ENCODE measurements at places on chromosomes 16 and 17.
A peak's percentile ranks its signal among the peaks of the same experiment; 100 is the strongest.

DNA sequence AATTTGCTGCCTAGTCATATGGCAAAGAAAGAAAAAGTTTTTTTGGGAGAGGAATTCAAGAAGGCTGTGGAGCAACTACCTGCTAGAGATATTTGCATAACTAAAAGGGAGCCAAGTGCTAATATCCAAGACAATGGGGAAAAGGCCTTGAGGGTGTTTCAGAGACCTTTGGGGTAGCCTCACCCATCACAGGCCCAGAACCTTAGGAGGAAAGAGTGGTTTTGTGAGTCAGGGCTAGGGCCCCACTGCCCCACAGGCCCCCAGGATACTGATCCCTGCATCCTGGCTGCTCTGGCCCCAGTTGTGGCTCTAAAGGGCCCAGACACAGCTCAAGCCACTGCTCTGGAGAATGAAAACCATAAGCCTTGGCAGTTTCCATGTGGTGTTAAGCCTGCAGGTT, 41.9 kb upstream of the SDK2 start:
- DNase-seq: no peak

DNA sequence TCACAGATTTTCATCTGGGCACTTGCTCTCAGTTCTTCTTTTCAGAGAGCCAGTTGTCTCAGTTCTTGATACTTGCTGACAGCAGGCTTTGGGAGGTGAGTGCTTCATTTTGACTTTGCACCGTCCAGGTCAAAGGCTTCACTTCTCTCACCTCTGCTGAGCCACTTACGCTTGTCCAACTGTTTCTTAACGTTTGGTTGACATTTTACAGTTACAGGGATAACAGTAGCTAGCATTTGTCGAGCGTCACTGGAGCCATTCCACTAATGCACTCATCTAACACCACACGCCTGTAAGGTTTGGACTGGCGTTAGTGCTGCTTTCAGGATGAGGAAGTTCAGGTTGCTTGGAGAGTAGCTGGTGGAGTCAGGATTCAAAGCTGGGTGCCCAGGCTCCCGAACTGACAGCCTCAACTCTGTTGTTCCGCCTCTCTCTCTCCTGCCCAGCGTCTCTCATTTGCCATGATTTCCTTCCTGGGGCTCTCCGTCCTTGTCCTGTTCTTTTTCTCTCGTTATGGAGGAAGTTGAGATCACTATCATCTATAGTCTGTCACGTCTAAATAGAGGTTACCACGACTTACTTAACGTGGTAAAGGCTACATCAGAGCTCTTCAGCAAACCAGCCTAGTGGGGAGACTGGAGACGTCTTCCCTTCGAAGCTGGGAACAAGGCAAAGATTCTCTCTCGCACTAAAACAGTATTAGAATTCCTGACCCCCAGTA, 220.8 kb downstream of the RPTOR start:
- no peak for DNase-seq

GRCh38 chr16:81818568-81818896, 39.4 kb downstream of the PLCG2 start:
- no peak for DNase-seq

DNA sequence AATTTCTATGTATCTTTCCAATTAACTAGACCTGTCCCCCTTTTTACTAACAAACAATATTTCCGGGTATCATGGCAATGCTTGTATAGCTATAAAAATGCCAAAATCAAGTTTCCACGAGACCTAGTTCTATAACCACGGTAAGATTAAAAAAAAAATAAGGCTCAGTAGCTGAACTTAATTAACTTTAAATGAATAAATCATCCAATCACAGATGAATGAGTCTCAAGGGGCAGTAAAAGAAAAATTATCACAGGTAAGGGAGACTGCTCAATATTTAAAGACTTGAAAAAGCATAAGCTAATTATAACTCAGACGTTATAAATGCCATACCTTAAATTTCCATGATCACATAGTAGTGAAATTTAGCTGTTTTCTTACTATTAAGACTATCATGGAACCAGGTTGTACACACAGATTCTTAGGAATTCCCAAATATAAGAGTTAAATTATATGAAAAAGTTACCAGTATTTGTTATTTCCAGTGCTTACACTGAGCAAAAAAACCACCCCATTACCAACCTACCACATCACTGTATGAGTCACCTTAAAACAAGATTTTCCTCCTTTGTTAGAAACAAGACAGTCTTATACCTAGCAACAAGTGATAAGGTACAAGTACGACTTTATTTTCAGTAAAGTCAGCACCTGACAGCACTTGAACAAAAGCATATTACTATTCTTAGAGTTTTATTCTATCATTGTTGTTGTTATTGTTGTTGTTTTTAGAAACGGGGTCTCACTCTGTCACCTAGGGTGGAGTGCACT, 20.6 kb downstream of the SSH2 start:
- DNase-seq: no peak

GRCh38 chr16:79865918-79866317, 265.4 kb upstream of the MAF start:
- DNase-seq: no peak

DNA sequence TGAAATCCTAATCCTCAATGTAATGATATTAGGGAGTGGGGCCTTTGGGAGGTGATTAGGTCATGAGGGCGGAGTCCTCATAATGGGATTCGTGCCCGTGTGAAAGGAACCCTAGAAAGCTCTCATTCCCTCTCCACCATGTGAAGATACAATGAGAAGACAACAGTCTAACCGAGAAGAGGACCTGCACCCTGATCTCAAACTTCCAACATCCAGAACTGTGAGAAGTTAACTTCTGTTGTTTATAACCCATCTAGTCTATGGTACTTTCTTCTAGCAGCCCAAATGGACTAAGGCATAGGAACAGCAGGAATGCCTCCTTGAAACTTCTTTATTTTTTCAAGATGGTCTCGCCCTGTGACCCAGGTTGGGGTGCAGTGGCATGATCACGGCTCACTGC, 24.7 kb downstream of the WSB1 start:
- no peak for DNase-seq

DNA sequence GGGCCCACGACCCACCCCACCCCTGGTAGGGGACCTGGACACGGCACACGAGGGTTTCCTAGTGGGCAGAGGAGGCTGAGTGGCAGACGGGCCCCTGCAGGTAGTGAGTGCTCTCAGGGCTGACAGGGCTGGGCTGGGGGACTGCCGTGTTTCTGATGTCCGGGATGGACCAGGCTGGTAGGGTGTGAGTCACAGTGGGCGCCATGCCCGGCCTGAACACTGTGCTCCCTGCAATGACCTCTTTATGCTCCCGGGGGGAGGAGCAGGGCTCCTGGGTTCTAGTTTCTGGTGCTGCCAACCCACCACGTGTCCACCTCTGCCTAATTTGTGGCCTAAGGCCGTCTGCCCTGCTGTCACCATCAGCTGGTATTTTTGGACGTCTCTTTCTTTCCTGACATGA, 26.3 kb downstream of the ARHGAP23 start:
- DNase-seq: no peak

GRCh38 chr17:29140631-29141513, 39.3 kb downstream of the MYO18A start:
- DNase-seq: no peak

- no peak for DNase-seq
Measured at GRCh38 chr17:74840989-74841666, 18.6 kb downstream of the GRIN2C start.

- DNase-seq: no peak
Measured at GRCh38 chr17:52470553-52470952, 312.0 kb upstream of the CA10 start.

- no peak for DNase-seq
Measured at GRCh38 chr16:57585051-57585687, 42.7 kb downstream of the ADGRG5 start.

DNA sequence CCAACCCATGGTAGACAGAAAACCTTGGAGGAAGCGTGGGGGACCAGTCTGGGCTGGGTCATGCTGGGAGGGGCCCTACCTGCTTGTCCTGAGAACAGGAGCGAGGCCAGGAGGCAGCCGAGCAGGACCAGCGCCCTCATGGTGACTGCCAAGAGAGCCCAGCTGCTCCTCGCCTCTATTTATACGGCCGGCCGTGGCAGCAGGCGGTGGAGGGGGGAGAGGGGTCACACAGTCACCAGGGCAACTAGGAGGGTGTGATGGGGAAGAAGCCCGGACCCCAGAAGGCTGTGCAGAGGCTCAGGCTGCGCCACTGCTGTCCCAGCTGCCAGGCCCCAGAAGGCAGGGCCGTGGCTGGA, at the start of gene SRL:
TSS of gene SRL (minus strand) at position 153 of the 356 bp plus-strand sequence. CDS start at position 140, 13 bp downstream.
- DNase-seq: no peak

DNA sequence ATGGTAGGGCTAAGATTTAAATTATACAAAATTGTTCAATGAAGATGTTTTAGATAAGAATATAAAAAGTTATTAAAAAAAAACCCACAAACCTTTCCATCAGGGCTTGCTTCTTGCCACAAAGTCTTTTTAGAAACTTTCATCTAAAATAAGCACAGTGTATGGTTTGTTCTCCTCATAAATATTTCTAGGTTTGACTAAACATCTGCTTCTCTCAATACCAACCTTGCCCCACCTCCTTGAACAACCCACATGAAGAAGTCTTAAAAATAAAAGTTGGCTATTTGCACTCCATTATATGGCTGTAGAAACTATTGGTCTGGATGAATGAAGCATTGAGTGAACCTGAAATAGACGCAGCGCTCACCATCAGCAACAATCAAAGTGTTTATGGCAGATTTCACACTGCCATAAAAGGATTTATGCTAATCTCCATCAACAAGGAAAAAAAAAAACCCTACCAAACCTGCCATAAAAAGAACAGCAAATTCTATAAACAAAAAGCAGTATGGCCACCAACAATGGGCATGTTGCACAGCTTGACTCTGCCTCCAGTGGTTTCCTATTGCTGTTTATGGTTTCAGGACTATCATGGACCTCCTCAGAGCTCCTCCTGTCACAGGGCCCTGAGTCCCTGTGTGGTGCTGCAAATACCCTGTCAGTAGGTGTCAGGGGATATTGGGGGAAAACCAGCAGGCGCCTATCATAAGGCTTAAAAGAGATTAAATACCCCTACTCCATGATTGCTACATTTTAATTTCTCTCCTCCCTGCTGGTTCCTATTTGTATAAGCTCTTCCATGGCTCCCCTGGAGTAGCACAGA, 37.6 kb downstream of the SNX11 start:
- no peak for DNase-seq

GRCh38 chr17:16443511-16444257, 28.3 kb downstream of the TRPV2 start:
- DNase-seq: no peak

DNA sequence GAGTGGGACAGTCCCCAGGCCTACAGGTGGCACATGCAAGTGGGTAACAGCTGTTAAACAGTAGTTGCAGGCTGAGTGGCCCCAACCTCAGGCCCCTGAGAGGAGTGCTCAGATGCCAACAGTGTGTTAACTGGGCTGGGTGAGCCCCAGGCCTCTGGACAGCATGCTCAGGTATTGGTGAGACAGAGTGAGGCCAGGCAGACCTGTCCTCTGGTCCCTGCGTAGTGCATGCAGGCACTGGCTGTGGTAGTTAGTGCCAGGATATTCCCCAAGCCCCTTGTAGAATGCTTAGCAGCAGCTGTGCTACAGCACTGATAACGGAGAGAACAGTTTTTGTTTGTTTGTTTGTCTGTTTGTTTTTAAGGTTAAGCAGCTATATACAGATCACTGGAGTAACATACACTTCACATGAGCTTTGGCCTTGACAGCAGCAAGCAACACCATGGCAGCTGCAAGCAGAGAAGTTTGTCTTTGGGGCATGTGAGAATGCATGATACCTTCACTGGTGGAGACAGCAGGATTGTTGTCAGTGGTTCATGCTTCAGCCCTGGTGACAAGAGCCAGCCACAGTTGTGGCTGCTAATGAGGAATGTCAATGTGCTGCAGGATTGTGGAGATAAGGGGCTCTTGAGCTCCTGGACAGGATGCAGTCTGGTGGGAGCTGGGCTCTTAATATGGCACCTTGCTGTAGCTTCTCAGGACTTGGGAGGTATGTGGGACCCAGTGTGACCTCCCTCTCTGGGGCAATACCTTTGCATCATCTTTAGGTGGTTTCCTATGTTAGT, 614.4 kb downstream of the CDH11 start:
- no peak for DNase-seq

GRCh38 chr17:75183999-75184884, 1.5 kb upstream of the SUMO2 start:
- DNase-seq: no peak

DNA sequence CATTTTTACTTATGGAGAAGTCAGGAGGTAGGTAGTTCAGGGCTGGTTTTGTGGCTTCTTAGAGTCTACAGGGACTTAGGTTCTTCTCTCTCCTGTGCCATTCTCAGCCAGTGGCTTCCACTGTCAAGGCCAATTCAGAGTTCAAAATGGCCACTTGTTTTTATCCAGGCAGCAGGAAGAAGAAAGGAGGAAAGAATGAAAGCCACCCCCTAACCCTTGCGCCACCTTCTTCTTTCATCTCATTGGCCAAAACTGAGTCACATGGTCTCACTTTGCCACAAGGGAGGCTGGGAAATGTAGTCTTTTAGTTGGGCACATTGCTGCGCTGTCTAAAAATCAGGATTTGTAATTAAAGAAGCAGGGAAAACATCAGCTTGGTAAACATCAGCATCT, 60.8 kb upstream of the MED9 start:
- peak; percentile 34 for DNase-seq

DNA sequence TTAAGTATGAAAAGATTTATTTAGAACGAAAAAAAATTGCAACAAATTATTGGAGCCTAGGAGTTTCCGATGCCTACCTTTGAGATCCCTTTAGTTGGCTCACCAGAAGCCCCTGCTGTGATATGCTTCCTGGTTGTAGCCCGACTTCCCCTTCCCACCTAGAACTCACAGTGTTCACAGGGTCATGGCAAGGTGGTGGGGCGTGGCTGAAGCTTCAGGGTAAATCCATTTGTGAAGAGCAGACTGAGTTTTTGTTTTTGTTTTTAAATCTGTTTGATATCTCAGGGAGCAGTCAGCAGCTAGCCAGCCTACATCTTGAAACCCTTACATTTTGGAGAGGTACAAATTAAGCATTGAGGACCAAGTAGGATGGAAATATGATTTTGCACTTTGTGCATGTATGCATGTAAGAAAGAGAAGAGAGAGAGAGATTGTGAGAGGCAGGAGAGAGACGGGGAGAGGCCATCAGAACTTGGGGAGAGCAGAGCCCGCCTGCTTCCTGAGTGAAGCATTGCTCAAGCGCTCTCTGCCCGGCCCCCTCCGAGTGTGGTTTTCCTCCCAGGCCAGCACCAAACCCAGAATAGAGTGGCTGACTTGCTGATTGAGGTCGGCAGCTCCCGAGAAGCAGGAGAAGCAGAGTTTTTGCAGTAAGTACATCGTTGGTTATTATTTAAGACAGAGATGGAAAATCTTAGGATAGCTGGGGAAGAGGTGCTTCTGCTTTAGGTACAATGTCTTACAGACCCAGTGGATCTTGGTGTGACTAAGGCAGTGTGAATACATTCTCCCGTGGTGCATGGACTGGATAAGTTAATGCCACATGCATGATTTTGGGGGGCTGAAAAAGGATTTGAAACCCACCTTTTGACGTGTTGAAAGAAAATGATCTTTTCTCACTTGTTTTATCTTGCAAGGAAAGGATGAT, 64.2 kb downstream of the SPECC1 start:
- DNase-seq: peak; percentile 10

DNA sequence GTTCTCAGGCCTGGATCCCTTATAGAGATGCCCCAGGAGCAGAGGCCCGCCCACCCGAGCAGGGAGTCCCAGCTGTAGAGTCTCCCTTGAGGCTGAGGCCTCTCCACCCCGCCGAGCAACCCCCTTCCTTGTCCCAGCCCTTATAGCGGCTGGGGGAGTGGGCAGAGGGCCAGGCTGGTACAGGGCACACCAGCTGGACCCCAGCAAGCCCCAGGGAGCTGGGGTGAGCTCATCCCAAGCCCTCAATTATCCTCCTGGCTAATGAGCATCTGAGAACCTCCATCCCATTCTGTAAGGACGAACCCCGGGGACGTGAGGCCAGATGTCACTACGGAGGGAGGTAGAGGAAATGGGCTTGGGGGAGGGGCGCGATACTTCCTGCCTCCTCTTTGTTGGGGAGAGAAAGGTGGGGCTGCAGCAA, 3.2 kb upstream of the SNN start:
- DNase-seq: peak; percentile 63
